ENCODE measurements at places on chromosomes 3 and 15.

GRCh38 chr15:89171136-89172072 lies 50.0 kb downstream of the RLBP1 start:
- peak; percentile 27 for DNase-seq

- DNase-seq: no peak
Measured at GRCh38 chr3:72223116-72223515, 438.2 kb upstream of the PROK2 start.

DNA sequence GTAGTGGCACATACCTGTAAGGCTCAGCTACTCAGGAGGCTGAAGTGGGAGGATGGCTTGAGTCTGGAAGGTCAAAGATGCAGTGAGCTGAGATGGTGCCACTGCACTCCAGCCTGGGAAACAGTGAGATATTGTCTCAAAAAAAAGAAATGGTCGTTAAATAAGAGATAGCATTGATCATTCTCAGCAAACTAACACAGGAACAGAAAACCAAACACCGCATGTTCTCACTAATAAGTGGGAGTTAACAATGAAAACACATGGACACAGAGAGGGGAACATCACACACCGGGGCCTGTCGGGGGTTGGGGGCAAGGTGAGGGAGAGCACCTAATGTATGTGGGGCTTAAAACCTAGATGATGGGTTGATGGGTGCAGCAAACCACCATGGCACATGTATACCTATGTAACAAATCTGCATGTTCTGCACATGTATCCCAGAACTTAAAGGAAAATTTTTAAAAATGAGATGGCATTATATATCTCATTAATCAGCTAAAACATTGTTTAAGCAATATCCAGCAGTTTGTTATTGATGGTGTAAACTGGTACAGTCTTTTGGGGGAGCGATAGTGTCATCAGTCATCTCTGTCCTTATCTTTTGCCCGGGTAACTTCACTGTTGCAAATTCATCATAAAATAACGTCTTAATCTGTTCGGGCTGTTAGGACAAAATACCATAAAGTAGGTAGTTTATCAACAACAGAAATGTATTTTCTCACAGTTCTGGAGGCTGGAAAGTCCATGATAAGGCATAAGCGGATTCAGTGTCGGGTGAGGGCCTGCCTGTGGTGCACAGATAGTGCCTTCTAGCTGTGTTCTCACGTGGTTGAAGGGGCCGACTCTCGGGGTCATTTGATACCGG lies 1.7 kb upstream of the MAN2A2 start:
- DNase-seq: no peak

DNA sequence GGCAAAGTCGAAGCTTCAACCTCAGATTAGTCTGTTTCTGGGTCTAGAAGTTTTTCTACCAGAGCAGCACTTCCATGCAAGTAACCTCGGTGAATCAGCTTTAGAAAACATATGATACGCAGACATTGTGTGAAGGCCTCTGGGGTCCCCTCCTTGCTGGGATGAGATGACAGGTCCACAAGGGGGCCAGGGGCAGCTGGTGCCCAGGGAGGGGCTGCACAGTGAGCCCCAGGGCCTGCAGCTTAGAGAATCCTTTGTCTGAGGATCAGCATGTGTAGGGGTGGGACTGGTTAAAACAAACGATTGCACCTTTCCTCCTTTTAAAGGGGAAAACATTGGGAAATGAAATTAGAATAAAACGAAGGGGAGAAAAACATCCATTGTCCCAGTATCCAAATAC lies 47.5 kb upstream of the TLE3 start:
- DNase-seq: no peak

DNA sequence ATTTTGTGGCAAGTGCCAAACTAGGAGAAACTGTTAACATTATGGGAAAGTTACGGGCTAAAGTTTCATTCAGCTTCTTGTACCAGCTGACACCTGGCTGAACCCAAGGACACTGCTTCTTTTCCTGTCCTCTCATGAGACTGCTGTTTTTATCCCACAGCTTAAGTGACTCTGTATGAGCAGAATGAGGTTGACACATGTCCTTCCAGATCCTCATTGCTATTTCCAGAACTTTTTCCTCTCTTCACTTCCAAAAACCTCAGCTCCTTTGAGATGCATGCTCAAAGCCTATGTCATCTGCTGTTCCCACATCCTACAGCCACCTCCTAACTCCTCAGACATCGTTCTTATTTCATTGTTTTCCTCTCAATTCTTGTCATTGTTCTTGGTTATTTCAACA lies 183.6 kb downstream of the DCLK3 start:
- no peak for DNase-seq

- DNase-seq: no peak
Measured at GRCh38 chr3:10547841-10548783, 42.7 kb upstream of the ATP2B2 start.

DNA sequence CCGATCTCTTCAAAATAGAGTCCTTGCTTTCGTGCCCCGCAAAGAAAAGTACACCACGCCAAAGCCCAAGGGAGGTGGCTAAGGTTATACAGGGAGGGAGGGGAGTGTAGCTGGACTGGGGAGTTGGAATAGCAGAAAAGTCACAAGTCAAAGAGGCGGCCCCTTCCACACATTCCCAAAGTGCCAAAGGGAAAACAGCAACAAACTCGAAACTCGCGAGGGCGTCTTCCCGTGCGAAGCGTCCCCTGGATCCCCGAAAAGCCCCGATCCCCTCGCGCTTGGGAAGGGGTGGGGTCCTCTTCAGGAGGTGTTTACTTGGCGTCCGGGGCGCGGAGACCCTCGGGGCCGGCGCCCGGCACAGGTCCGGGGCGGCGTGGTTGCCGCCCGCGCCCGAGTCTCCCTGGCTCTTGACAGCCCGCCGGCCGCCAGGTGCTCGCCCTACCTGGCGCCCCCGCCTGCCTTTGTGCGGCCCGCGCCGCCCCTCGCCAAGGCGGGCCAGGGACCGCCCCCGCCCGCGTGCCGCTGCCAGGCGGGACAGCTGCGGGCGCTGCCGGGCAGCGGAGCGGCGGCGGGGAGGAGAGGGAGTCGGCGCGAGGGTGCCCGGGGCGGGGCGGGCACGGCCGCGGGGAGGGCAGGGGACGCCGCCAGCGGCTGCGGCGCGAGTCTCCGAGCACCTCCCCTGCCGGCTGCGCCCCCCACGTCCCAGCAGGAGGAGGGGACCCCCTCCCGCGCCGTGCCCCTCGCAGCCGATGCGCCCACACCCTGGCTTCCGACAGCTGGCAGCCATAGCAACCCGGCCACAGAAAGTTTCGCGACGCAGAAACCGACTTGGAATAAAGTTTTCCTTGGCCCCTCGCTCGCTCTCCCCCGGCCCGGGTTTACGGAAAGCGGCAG lies 966 bp downstream of the MYO1E start:
- DNase-seq: peak; percentile 9

- no peak for DNase-seq
Measured at GRCh38 chr3:35648347-35648746, 9.0 kb downstream of the ARPP21 start.

Measured in activated T-cell treated with anti-CD3 and anti-CD28 coated beads for 48 hours (primary cell).